LHCN-M2 (cell line): ENCODE measurements at places on chromosomes 1 and 21. TPM values are rescaled to one million over a fixed set of nuclear protein-coding genes. Genes with fewer than 3 reads are reported as not detected.

Gene PRDM2
- 10.2 and 12.3 TPM in 2 replicates for total RNA-seq

DNA sequence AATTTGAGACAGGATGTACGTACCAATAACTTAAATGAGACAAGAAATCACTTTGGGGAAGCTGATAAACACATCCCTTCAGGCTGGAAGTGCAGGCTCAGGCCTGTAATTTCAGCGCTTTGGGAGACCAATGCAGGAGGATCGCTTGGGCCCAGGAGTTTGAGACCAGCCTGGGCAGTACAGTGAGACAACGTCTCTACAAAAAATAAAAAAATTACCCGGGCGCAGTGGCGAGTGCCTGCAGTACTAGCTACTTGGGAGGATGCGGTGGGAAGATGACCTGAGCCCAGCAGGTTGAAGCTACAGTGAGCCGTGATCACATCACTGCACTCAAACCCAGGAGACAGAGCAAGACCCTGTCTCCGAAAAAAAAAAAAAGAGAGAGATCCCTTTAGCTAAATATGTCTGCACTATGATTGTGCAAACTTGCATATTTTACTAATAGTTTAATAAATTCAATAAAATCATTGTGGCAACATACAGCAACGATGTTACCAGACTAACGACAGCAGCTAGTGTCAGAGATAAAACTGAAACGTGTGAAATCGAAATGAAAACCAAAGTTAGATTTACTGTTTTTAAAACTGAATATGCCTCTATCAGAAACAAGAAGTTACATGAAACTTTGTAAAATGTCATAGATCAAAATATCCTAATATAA is 54.7 kb downstream of the CD2 start:
- no peak for DNase-seq

Gene LEMD1
- not detected in 2 replicates for total RNA-seq

- DNase-seq: no peak
These were observed 157.7 kb downstream of the PIK3R3 start for GRCh38 chr1:45974541-45975269.

Gene TFF2
- total RNA-seq: not detected in 2 replicates

Gene PCSK9
- total RNA-seq: 0.06 and 0.11 TPM in 2 replicates

DNA sequence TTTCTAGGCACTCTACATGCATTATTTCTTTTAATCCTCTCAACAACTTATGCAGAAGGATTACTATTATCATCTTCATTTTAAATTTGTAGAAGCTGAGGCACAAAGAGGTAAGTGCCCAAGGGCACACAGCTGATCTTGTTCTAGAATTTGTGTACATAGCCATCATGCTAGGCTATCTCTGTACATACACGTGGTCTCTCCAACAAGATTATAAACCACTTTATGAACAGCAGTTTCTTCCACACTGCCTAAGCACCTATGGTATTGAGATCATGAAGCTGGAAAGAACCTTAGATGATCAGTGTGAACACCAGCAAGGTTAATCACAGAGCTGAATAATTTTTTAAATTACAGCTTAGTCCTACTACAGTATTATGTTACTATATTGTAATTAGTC is 28.9 kb downstream of the UCHL5 start:
- DNase-seq: no peak

Gene KDF1
- not detected in 2 replicates for total RNA-seq

- peak; percentile 23 for DNase-seq
These were observed 532 bp downstream of the RALGPS2 start for GRCh38 chr1:178725466-178726086.

- no peak for DNase-seq
These were observed 1.4 kb upstream of the S100A4 start for GRCh38 chr1:153546796-153547559.

DNA sequence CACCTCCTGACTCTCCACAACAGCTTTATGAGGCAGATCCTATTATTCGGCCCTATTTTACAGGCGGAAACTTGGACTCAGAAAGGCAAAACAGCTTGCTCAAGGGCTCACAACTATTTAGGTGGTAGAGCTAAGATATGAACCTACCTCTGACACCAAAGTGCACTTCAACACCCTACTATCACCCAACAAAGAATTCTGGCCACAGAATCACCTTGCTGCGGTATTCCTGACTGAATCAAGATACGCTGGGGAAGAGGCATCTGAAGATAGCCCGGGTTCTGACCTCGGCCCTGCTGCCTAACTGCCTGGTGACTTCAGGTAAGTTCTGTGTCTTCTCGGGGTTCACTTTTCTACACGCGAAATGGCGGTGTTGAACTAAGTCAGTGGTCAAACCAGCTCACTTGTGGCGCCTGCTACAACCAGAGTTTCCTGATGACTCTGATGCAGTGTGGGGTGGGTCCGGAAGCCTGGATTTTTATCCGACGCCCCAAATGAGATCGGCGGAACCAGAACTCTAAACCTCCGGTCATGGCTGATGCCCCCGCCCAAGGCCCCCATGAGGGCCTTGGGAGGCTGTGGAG is 608 bp downstream of the PEF1 start:
- no peak for DNase-seq

DNA sequence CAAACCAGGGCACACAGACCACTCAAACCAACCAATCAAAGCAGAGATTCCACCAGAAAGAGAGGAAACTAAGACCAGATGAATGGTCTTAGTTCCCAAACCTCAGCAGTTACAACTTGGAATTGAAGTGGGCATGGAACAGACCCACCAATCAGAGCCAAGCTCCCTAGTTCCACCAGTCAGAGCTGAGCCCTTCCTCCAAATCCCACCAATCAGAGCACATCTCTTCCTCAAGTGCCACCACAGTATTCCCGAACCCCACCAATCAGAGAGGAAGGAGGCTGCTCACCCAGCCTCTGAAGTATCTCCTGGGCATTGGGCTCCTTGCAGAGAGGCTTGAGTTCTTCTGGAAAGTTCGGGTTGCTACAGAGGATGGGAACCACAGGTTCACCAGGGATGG is 1.4 kb downstream of the GUCA2A start:
- no peak for DNase-seq

Gene AMIGO1
- total RNA-seq: 0.13 and 0.29 TPM in 2 replicates

Gene C1orf226
- 0.32 and 0.63 TPM in 2 replicates for total RNA-seq

Gene TRAPPC10
- total RNA-seq: 21.0 and 21.4 TPM in 2 replicates

Gene RGSL1
- total RNA-seq: not detected in 2 replicates

Gene UMODL1
- total RNA-seq: not detected in 2 replicates
